ENCODE measurements at places on chromosomes 3 and 15.

DNA sequence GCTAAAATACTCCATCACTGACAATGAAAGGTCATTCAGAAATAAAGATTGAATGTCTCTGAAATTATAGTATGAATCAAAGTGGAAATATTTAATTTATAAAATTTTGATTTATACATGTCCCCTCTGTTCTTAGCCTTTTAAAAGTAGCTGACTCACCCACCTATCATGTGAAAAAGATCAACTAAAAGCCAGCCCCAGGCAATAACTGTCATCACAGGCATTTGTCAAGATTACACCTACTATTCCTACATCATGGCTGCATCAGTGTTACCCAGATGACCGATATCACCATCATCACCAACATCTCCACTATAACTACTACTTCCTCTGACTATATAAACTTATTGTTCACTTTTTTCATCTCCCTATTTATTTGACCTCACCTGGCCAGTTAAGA lies 14.3 kb upstream of the PIK3R4 start:
- no peak for DNase-seq

- no peak for DNase-seq
Measured at GRCh38 chr3:189624130-189624529, 7.1 kb upstream of the TP63 start.

DNA sequence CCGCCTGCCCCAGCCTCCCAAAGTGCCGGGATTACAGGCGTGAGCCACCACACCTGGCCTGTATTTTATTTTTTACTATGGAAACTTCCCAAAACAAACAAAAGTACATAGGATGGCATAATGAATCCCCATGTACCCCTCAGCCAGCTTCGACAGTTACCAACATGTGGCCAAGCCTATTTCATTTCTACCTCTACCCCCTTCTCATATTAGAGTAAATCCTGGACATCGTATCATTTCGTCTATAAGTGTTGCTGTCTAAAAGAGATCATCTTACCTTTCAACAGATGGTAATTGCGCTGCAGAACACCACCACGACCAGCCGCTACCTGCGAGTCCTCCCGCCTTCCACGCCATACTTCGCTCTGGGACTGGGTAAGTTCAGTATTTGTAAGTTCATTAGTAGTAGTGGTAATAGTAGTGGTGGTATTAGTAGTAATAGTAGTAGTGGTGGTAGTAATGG lies 44.9 kb downstream of the DLEC1 start:
- no peak for DNase-seq

DNA sequence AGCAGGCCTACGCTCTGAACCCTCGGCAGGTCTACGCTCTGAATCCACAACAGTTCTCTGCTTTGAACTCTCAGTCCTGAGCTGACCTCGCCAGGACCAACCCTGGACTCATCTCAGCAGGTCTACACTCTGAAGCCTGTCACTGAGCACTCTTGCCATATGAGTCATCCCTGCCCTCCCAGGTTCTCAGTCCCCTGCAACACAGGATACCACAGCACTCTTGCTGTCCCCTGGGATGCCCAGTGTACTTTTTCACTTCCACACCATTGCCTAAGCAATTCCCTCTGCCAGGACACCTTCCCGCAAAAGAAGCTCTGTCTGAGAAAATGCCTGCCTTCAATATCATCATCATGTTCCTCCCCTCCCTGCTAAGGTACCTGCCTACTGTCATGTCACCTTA lies 42.0 kb downstream of the NUP210 start:
- no peak for DNase-seq

DNA sequence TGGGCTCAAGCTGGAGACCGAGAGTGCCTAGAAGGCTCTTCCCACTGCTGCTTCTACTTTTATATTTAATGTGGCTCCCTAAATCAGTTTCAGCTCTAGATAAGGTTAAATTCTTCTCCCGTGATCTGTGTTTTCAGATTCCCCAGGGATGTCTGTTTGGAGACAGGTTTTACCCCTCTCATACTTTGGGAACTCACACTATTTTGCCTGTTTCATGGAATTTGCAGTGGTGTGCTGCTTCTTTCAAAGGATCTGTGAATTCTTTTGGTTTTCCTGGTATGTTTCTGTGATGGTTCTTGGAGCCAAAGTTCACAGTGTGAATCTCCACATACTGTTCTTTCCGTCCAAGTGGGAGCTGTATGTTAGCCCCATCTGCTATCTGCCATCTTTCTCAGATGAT lies 238.3 kb upstream of the SLITRK3 start:
- no peak for DNase-seq

DNA sequence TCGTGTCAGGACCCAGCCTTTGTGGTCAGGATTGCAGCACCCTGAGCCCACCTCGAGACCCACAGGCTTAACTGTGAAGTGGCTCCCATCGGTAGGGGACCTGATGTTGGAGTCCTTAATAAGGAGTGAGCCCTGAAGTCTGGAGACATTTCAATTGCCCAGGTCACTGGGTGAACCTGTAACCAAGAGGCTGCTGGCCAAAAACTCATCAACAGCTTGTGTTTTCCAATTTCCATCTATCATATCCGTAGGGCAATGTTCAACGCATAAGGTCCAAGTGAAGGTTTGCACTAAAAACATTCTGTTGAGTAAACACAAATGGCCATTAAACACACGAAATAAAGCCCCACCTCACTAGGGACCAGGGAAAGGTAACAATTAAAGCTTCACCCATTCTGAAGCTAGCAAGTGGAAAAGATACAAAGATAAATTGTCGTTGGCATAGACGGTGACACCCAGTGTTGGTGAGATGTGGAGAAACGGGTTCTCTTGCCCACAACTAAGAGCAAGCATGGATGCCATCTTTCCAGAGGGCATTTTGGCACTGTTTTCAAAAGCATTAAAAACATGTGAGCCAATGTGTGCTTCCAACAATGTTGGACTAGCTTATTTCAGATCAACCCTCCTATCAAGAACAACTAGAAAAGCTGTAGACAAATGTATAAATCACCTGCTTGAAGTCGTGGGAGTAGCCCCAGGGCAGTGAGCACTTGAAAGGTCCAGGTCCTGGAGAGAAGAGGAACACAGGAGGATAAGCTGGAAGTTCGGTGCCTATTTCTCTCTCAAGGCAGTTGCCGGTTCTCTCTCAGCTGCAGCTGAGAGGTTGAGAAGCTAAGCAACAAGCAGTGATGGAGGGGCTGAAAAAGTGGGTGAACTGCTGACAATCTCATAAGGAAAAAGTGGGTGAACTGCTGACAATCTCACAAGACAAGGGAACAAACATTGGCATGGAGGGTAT lies 56.3 kb upstream of the PCSK6 start:
- DNase-seq = no peak

DNA sequence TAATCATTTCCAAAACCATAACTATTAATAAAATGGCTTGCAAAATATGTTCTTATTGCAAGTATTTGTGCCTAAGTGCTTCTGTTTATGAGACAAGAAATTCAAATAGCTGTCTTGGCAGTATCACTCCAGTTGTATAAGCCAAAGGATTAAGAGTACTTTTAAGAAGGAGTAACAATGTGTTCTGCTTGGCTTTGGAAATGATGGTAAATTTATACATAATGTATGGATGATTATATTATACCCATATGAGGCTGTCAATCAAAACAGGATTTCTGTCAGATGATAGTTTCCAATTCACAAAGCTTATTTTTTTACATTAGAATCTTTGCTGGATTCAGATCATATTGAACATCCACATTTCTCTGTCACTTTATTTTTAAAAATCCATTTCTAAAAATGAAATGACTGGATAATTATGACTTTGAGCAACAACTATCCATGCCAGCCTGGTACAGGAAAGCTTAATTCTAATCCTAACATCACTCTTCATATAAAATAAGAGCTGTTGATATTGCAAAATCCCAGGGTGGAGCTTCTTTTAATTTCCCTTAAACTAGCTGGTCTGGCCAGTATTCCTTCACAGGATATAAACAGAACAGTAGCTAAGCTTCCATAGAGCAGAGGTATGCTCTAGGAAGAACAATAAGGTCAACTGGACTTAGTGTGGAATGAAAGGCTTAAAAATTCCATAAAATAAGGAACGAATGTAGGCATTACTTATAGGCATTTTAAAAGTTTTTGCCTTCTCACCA lies 30.0 kb upstream of the ZNF280D start:
- no peak for DNase-seq

- no peak for DNase-seq
Measured at GRCh38 chr15:34952481-34952880, 17.1 kb downstream of the AQR start.

GRCh38 chr3:182349951-182350517 lies 443.3 kb upstream of the ATP11B start:
- DNase-seq = no peak

- peak; percentile 9 for DNase-seq
Measured at GRCh38 chr3:136042608-136043221, 77.2 kb downstream of the PPP2R3A start.

- no peak for DNase-seq
Measured at GRCh38 chr3:177013681-177014280, 183.5 kb downstream of the TBL1XR1 start.

- DNase-seq = no peak
Measured at GRCh38 chr3:147119989-147120388, 286.4 kb downstream of the ZIC4 start.

- no peak for DNase-seq
Measured at GRCh38 chr15:42728972-42729371, 8.0 kb downstream of the CDAN1 start.

DNA sequence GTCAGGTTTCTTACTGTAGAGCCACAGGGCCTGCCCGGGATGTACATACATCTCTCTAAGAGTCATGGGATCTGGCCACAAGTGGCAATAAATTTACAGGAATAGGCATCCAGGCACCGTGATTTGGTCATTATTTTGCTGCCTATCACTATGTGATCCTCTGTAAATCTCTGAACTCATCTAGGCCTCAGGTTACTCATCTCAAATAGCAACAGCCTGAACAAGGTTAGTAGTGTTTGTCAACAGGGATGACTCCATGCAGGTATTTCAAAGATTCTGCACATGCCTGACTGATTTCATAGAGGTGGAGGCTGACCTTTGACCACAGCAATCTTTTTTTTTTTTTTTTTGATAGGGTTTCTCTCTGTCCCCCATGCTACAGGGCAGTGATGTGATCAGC lies 88.8 kb upstream of the TBL1XR1 start:
- DNase-seq = no peak

GRCh38 chr3:63934041-63934866 lies 22.1 kb upstream of the SCAANT1 start:
- no peak for DNase-seq

DNA sequence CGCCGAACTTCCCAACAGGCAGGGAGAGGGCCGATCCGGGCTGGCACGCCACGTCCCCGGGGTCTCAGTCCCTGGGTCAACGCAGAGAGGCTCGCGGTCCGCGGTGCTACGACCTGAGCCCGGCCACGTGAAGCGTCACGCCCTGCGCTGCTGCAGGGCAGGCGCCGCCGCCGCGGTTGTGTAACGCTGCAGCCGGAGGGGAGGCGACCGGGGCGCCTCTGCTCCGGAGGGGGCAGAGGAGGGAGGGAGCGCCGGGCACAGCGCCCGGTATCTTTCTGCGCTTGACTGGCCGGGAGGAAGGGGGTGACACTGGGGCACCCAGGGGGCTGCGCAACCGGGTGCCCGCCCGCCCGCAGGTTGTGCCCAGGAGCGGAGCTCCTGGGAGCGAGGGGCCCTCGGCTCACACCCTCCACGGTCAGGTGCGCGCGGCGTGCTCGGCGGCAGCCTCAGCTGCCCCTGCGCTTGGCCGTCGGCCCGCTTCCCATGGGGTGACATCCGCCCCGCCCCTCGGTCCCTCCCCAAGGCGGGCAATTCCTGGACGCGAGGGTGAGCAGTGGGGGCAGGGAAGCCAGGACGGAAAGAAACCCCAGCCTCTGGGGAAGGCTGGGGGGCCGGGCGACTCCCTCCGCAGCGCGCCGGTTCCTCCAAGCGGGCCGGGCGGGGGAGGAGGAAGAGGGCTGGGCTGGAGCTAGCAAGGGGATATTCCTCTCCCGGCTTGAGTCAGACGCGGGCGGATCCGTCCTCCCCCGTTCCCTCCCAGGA lies 852 bp upstream of the BHLHE40 start:
- peak; percentile 71 for DNase-seq

- no peak for DNase-seq
Measured at GRCh38 chr15:50330921-50331320, 24.1 kb downstream of the GABPB1 start.

DNA sequence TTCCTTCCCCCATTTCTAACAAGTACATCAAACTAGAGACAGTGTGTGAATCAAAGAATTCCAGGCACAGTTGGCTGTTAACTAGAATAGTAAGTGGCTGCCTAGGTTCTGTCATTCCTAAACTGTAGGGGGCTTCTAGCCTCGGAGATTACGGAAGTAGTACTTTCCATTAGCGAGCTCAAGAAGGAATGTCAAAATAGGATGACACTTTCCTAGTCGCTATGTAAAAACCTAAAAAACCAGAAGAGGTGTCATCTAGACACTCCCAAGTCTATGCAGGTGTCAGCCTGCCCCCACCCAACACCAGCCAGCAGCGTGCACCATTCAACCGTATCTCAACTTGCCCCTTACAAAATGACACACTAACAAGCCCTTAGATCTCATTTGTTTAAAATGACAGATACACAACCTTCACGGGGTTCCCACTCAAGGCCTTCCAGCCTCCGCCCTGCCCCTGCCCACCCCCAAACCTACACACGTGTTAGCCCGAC lies 874 bp downstream of the INO80 start:
- DNase-seq = no peak

DNA sequence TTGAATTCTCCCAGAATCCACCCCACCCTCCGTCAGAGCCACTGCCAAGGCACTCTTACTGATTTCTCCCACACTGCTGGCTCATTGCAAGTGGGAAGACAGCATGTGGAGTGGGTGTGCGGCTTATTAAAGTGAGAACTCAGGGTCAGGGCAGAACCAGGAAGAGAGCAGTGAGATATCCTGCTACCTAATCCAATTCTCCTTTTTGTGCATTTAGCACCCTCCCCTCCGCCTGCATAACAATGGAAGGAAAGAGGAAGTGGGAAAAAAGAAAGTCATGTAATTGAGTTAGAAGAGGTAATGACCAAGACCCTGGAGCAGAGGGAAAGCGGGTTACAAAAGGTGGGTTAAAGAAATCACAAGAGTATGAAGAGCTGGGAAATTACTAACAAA lies 27.8 kb upstream of the PIK3CB start:
- no peak for DNase-seq

Data from GM12892 (cell line).